ENCODE measurements at places on chromosomes 3 and 15.

- no peak for DNase-seq
Measured at GRCh38 chr15:62279041-62279440, 114.0 kb upstream of the C2CD4B start.

- DNase-seq = no peak
Measured at GRCh38 chr15:49877873-49878521, 241.0 kb downstream of the ATP8B4 start.

GRCh38 chr3:127858937-127859336, 36.6 kb upstream of the MGLL start:
- no peak for DNase-seq

- DNase-seq = no peak
Measured at GRCh38 chr3:159536876-159537275, 451.8 kb upstream of the IL12A start.

DNA sequence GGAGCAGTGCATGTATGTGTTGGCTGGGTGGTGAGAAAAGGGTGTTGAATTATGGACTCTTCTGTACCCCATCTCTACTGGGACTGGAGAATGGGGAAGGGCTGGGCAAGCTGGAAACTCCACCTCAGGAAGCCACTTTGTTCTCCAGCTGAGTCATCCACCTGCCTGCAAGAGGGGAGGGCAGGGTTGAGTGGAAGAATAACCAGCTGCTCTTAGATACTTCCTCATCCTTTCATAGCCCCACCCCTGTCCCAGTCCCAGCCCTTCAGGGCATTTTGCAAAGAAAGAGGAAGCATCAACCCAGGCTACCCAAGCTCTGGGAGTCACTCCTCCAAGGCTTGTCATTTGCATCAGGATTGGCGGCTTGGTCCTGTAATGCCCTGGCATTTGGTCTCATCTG, 33.1 kb downstream of the RAB11A start:
- DNase-seq = no peak

GRCh38 chr3:195811756-195812155, at the start of gene MUC4:
Gene MUC4, minus strand, starts transcription at chr3:195811929. Its CDS starts 112 bp downstream, at chr3:195811817.
- no peak for DNase-seq

DNA sequence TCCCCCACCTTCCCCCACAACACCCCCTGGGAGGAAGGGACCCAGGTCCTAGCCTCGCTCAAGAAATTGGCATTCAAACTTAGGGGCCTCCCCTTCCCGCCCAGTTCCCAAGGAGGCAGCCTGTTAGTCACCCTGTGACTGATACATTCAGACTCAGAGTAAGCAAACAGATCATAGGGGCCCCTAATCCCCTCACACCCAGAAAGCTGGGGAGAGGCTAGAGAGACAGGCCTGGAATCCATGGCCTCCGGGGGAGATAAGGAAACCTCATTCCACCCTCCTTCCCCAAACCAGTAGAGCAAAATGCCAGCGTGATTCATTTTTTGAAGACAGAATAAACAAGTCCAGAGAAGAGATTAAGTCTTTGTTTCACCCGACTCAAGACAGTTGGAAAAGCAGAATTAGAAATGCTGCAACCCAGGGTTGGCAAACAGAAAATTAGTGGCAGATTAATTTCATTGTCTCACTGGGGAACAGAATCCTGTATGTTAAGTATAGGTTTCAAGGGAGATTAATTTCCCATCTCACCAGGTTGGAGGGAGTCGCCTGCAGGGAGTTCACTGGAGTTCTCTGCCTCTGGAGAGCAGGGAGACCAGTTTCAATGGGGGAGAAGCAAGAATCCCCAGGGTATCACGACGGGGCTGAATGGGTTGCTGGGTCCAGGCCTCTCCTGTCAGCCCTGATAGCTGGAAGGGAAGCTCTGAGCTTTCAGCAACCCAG, 268.3 kb downstream of the UACA start:
- peak; percentile 99 for DNase-seq

- DNase-seq = no peak
Measured at GRCh38 chr15:20106026-20106425, 435.6 kb downstream of the GOLGA6L6 start.

- DNase-seq = no peak
Measured at GRCh38 chr3:29576181-29576580, 295.3 kb downstream of the RBMS3 start.

DNA sequence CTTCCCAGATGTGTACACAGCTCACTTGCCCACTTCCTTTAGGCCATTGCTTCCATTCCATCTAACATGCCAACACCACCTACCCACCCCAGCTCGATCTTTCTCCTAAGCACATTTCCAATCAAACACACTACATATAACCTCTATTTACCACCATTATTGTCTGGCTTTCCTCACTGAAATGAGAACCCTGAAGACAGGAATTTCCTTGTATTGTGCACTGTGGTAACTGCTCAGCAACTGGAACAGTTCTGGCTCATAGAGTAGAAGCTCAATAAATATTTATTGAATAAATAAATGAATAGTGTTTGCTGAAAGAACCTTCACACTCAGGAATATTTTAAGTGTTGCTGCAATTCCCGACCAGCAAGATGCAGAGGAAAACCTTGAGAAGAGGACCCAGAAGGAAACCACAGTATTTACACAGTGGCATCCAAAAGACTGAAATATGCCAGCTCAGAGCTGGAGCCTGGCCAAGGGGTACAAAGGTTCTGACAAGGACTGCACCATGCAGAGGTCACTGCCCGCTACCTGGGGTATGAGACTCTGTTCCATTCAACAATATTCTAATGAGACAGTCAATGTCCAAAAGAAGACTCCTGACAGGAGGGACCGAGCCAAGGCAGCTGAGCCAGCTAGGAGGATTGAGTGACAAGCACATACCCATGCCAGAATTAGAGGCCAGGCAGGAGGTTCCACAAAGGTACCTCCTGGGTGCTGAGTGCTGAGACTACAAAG, 168.8 kb downstream of the NUP210 start:
- DNase-seq = no peak

DNA sequence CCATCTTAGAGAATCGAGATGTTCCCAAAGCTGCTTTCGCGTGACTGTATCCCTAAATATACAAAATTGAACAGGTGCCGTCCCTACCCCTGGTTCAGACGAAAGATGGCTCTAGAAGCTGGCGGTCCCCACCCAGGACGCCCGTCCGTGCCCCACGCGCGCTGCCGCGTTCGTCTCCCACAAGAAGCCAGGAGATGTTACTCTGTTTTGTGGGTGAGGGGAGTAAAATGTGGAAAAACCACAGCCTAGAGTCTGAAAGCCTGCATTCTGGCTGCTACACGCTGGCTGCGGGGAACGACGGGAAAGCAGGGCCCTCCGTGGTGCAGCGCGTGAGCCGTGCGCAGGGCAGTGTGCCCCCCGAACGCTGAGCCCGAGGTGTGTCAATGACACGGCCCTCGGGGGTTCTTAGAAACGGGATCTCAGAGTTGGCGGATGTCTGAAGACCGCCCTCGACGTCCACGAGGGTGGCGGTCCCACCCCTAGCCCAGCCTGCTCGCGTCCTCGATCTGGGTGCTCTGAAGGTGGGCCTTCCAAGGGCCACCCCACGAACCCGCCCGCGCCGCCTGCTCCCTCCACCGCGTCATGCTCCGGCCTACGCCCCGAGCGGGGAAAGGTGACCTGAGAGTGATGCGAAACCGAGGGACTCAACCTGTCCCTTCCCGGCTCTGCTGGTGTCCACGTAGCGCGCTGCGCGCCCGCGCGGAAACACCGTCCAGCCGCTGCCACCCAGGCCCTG, 95.6 kb downstream of the OCA2 start:
- no peak for DNase-seq

DNA sequence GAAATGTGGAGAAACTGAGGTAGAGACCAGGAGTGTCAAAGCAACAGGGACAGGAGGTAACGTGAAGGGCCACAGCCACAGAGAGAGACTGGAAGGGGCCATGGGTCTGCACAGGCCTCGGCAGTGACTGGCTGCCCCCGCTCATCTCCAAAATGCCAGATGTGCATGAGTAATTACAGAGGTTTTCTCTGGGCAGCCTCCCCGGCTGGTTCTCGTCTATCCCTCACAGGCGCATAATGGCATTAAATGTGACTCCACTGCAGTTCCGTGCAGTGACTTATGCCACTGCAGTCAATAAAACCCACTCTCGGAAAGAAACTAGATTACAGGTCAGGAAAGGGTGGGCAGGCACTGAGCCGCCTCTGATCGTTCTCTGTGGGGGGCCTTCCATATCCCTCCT, 74.7 kb downstream of the WDR76 start:
- DNase-seq = no peak

GRCh38 chr3:133113526-133113925, 75.3 kb downstream of the TMEM108 start:
- DNase-seq = no peak

- no peak for DNase-seq
Measured at GRCh38 chr3:79253704-79254103, 514.1 kb downstream of the ROBO1 start.

- no peak for DNase-seq
Measured at GRCh38 chr3:99191186-99191585, 289.7 kb upstream of the DCBLD2 start.

DNA sequence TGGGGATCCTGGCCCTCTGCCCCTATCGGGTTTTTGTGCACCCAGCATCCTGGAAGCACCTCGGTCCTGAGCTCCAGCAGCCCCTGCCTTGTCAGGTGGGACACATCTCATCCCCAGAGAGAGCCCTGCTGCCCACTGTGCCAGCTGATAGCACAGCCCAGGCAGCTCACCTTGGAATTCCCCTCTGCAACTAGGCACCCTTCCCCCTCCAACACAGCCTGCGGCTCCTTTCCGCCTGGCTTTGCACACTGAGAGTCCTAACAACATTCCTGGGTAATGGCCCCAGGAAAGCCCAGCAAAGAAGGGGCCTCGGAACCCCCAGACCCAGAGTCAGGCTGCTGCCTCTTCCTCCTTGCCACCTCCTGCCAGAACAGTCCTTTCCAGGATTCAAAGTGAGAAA, 5.9 kb downstream of the HCN4 start:
- DNase-seq = no peak

- DNase-seq = no peak
Measured at GRCh38 chr15:60563539-60564404, 84.8 kb upstream of the ICE2 start.

GRCh38 chr3:158731938-158732855, at the start of gene RARRES1:
Gene RARRES1, minus strand, starts transcription at chr3:158732457. Its CDS starts 42 bp downstream, at chr3:158732415.
- DNase-seq = no peak

DNA sequence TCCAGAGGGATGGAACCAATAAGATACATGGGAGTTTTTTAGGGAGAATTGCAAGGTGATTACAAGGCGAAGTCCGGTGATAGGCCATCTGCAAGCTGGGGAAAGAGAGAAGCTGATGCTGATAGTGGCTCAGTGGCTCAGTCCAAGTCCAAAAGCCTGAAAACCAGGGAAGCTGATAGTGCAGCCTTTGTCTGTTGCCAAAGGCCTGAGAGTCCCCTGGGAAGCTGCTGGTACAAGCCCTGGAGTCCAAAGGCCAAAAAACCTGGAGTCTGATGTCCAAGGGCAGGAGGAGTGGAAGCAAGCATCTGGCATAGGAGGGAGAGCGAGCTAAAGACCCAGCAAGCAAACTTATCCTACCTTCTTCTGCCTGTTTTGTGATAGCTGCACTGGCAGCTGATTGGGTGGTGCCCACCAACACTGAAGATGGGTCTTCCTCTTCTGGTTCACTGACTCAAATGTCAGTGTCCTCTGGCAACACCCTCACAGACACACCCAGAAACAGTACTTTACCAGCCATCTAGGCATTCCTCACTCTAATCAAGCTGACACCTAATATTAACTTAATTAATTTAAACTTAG, 16.7 kb downstream of the TFG start:
- DNase-seq = no peak

GRCh38 chr3:43726521-43726920, 35.8 kb downstream of the ABHD5 start:
- no peak for DNase-seq

DNA sequence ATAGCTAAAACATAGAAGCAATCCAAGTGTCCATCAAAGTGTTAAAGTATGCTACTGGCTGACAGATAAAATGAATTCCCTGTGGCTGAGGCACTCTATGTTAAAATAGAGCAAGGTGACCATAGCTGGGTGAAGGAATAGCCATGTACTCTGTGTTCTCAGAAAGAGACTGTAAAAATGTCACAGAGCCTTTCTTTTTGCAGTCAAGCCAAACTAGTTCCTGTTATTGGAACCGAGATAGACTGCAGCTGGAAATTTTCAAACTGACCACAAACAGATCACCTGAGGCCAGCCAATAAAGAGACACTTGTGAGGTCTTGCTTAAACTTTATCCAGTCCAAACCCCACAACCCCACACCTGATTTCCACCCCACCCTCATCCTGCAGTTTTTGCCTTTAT, 422.8 kb upstream of the NAALADL2 start:
- DNase-seq = no peak
